HuH-7.5 (cell line): ENCODE measurements at places on chromosomes 1 and 21.

GRCh38 chr1:29858646-29859045, 622.3 kb downstream of the PTPRU start:
- DNase-seq = no peak

DNA sequence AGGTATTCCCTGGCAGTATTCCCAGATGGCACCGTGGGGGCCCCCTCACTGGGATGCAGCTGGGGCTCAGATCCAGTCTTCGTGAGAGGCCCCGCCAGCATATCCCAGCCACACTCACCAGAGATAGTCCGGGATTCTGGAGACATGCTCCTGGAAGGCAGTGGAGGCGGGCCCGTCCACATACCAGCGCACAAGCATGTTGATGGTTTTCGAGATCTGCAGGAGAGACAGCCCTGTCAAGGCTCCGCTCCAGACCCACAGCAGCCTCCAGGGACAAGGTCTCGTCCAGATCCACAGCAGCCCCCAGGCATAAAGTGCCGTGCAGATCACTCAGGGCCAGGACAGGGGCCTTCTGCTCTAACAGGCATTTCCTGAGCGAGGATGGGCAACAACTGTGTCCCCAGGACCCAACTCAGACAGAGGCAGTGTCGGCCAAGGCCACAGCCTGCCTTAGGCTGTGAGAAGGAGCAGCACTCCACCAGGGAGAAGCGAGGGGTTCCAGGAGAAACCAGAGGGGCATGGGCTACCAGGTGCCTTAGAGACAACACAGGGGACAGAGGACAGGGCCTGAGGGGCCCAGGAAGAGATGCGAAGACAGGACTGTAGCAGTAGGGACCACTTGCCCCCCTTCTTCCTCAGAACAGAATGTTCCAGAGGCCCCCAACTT, 14.8 kb downstream of the LSS start:
- DNase-seq = no peak

DNA sequence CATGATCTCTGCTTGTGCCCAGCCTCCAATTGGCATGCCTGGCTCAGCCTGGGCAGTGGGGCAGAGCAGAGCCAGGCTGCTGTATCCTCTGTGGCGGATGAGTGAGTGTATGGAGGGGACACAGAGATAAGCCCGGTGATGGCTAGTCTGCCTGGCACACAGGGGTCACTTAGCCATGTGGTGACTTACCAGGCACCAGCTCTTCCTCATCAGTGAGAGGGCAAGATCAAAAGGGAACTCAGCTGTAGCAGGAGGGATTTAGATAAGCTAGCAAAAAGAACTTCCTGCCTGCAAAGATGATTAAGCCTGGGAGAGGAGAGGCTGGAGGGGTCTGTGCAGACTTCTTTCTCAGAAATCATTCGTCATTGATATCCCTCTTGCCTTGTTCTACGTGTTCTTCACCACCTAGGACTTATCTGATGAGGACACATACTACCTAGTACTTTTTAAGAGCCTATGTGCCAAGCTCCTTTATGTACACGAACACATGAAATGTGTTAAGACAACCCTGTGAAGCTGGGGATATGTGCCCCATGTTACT, 7.9 kb downstream of the KIF21B start:
- no peak for DNase-seq

DNA sequence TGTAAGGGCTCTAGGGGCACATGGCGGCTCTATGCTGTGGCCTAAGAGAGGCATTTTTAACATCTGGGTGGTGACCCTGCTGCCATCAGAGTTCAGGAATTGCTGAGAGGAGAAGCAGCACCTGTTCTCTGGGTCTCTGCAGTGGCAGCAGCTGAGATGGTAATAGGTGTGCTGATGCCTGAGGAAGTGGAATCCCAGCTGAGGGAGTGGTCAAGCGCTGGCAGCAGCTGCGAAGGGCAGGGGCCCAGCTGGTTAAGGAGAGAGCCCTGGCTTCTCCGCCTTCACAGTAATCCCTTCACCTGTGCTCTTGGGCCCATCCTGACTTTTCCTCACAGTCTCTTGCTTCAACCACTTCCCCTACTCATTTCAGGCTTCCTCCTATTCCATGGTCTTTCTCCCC, 39.8 kb downstream of the GJA5 start:
- DNase-seq = no peak

DNA sequence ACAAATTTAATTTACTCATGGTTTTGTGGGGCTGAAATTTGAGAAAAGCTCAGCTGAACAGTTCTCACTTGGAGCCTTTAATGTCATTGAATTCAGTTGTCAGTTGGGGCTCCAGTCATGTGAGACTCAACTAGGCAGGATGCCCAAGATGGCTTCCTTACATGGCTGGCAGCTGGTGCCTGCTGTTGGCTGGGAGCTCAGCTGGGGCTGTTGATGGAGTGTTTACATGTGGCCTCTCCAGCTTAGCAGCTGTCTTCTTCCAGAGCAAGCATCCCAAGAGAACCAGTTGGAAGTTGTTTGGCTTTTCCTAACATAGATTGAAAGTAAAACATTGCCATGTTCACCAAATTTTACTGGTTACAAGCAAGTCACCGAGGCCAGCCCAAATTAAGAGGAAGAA, 81.8 kb upstream of the KCNA3 start:
- no peak for DNase-seq

DNA sequence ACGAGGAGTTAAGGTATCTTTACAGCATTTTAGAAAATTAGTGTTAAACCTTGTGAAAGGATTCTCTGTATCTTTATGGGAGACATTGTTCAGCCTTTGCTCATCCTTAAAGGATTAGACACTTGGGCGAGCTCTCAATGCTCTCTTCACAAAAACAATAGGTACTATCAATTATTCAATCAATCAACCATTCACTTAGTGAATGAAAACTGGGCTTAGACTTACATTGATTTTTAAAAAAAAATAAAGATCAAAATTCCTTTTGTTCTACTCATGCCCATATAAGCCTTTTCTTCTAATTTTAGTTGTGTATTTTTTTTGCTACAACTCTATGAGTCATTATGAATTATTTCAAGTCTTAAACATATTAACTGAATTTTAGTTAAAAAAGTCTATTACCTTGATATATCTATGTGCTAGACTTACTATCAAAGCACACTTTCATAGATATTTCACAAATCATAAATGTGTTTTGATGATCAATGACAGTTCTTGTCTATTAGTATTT, 181.2 kb downstream of the DPYD start:
- no peak for DNase-seq

DNA sequence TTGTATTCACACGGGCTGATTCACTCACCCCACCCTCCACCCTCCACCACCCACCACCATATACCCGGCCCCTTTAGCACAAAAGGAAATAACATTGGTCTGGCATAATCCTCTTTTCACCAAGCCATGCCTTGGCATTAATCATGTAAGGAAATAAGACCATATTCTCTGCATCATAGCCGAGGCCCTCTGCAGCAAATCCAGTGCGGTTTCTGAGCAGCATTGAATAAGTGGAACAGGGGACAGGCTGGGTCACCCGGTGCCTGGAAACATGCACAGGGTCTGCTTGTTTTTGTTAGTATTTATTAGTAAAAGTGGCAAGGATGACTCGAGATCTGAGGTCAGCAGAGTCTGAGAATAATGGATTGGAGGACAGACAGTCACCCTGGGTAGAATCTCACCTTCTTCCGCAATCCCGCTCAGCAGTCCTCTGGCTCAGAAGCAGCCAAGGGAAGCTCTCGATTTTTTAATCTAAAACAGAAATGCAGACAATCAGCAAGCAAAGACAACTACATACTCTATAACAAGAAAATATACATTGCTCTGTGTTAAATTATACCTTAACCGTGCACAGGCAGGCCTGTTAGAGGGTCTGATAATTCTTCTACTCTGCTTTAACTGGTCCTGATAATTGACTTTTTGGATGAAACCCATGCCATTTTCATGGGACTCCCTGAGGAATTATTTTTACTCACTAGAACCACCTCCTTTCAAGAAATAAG, 52.4 kb upstream of the CDC42BPA start:
- DNase-seq = no peak

GRCh38 chr1:245188403-245188802, 33.6 kb downstream of the KIF26B start:
- DNase-seq = no peak
